Stimulated activated memory B cell treated with anti-CD40 and anti-IgM and Interleukin-4, amounts not matched to agents 10 μg/mL and 1 μg/mL and 100 μg/mL, for 72 hours (primary cell): ENCODE measurements at places on chromosomes 3 and 15.

GRCh38 chr3:30012941-30013543 lies 593.4 kb upstream of the TGFBR2 start:
- ATAC-seq, result no peak

DNA sequence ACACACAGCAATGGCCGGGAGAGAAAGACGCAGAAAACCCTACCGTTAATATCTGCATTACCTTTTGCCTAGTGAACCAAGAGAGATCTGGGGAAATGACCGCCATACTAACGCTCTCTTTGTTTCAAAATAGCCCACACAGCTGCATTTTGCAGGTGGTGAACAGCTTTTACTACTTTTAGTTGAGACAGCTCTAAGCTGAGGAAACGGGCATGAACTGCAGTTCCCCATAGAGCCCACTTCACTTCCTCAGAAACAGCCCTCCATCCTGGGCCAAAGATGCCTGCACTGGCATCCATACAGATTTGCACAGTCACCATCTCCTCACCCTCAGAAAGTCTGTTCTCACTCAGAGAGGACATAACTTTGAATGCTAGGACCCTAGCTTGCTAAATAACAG lies 45.0 kb downstream of the ZNF860 start:
- ATAC-seq, result peak; percentile 83

GRCh38 chr3:127899766-127900165 lies 15.3 kb upstream of the KBTBD12 start:
- ATAC-seq, result no peak

DNA sequence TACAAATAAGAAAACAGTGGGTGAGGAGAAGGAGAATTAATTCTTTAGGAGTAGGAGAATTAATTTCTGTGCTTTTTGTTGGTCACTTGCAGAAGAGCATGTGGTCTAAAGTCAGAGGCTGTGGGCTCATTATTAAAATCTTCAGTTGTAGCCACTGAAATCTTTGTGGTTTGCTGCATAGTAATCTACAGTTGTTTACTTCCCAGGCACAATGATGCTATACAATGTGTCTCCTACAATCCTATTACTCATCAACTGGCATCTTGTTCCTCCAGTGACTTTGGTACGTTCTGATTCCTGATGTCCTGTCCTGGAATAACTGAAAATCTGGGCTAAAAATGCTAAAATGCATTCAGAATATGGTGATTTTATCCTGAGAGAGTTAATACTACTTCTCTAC lies 21.0 kb downstream of the IFT122 start:
- ATAC-seq, result no peak

DNA sequence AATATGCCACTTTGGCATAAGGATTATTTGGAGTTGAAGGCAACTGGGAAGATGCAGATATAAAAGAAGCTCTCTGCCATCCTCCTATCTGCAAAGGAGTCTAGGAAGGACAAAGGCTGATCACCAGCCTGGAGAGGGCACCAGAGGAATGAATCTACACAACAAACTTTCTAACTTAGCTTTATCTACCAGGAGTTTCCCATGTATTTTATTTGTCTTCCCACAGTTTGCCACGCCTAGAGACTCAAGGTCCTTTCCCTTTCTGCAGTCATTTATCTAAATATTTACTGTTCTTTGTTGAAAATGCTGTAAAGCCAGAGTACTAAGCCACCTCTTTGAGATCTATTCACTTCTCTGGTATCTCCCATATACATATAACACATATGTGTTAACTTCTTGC lies 32.2 kb downstream of the GPR176 start:
- ATAC-seq, result no peak

GRCh38 chr3:194931347-194931746 lies 245.7 kb downstream of the FAM43A start:
- no peak for ATAC-seq

DNA sequence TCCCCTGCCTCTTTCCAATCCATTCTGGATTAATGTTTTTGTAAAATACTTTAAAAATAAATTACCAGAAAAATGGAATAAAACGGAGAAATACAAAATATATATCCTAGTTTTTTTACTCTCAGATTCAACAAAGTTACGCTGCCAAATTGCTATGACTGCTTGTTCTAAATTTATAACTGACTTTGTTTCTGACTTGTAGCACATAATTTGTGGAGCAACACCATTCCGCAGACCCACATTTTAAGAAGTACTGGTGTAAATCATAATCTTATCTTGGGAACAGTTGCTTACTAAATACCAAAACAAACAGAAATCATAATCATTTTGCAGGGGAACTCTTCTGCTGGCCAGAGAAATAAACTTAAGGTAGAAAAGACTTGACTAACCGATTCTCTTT lies 339.4 kb upstream of the CBLB start:
- no peak for ATAC-seq

DNA sequence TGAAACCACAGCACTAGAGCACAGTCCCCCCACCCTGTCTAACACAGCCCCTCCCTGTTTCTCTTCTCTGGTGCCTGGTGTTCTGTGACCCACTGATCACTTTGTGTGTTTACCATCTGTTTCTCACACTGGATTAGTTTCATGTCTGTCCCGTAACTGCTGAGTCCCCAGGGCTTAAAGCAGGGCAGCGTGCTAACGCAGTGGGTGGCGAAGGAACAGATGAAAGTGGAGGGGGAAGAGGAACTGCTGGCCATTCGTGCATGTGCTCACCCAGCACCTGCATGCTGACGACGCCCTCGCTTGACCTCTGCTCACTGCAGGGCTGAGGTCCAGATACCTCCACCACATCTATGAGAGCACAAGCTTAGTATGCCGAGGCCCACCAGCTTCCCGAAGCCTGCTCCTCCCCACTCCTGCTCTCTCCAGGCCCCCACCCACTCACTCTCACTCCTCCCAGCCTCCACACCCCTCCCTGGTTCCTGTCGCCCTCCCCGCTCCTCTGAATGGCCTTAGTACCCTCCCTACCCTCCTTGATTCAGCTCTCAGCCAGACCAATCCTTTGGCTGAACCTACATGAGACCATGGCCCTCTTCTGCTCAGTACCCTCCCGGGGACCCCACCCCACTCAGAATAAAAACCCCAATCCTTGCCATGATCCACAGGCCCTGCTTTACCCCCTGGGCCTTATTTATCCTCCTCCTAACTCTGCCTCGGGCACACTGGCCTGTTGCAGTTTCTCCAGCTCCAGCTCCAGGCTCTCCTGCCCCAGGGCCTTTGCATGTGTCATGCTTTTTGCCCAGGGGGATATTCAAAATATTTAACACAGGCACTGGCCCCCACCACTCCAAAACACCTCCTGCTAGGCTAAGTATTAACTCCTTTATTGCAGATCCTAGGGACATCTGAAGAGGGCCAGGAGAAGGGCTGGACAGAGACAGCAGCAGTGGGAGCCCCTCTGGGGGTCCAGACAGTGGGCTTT lies 15.1 kb upstream of the IQSEC1 start:
- peak; percentile 81 for ATAC-seq

- no peak for ATAC-seq
Measured at GRCh38 chr15:45759936-45760335, 125.1 kb downstream of the SQOR start.

DNA sequence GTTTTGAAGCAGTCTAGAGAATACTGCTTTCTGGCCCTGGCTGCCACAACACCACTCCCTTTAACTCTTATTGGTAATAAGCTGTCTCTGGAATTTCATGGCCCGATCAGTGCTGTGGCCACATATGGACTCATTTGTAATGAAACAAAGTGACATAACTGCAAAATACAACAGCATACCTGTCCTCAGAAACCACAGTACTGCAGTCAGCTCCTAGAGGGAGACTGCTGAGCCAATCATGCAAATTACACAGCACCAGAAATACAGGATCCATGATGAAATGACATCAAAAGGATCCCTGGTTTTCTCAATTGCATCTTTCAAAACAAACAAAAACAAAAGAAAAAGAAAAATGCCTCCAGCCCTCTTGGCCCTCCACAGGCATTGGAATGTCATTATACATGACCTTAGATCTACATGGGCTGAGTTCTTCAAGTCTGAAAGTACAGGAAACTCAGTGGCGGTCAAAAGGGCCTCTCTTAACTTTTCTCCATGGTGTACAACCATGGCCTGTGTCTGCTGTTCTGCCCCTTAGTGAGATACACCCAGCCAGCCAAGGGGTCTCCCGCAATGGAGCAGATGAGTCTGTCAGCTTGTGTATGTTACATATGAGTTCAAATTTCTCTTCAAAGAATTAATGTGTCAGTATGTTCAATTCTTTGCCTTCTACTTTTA lies 24.9 kb upstream of the KBTBD12 start:
- peak; percentile 69 for ATAC-seq

DNA sequence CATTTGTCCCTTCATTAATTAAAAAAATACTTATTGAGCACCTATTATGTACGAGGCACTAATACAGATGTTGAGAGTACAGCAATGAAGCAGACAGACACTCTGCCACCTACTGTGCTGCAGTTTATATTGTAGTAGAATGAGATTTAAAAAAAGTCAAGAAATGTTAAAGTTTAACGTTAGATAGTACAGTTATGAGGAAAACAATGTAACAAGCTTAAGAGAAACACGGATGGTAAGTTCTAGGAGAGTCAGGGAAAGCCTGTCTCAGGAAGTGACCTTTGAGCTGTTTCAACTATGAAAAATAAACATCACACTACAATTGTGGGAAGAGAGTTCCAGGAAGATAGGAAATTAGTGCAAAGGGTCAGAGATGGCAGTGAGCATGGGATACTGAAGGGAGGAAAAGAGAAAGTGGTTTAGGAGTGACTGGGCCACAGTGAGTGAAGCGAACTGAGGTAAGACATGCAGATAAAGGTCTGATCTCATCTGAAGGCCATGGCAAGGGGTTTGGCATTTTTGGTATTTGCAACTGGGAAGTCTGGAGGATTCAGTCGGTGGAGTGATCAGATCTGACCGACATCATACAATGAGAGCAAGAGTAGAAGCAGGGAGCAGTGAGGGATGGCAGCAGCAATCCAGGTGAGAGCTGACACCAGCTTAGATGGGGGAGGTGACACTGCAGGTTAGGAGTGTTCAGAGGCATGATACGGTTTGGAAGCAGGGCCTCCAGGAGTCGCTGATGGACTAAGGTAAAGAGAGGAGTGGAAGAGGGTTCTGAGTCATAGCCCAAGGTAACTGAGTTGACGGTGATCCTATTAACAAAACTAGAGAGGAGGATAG lies 28.5 kb downstream of the PLSCR4 start:
- ATAC-seq, result peak; percentile 27

DNA sequence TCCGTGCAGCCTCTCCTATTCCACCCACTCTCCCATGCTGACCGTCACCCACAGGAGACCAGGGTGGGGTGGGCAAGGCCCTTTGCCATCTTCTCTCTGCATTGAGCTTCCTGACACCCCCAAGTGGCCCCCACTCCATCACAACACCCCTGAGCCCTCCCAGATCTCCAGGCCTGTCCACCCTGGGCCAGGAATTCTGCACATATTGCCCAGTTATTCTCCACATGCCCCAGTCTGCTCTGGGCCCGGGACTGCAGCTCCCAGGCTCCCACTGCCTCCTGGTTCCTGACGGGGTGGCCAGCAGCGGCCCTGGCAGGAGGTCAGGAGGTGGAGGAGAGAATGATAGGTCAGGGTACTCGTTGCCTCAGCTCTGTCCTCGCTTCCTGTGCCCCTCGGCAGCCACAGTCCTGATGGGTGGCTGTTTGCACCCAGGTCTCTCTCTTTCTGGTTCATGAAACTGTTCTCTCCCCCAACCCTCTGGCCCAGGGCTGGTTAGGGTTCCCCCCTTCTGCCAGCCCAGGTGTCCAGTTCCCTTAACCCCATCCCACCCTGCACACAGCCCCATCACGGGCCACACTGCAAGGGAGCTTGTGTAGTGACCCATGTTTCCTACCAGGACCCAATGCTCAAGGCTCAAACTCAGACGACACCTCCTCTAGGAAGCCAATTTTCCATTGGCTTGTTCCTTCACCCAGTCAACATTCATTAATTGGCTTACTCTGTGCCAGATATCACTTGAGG lies 47.3 kb downstream of the IQSEC1 start:
- ATAC-seq, result no peak

- ATAC-seq, result no peak
Measured at GRCh38 chr15:77527164-77527778, 105.4 kb downstream of the LINGO1 start.

GRCh38 chr15:66670175-66670574 lies 31.9 kb upstream of the SMAD6 start:
- no peak for ATAC-seq

GRCh38 chr3:175307642-175308041 lies 448.5 kb downstream of the NAALADL2 start:
- no peak for ATAC-seq

- ATAC-seq, result no peak
Measured at GRCh38 chr15:67146234-67146633, 80.8 kb downstream of the SMAD3 start.

- no peak for ATAC-seq
Measured at GRCh38 chr3:25291481-25291905, 136.6 kb upstream of the RARB start.

- ATAC-seq, result no peak
Measured at GRCh38 chr3:195066441-195066841, 204.5 kb downstream of the XXYLT1 start.

- no peak for ATAC-seq
Measured at GRCh38 chr3:70736009-70736408, 423.6 kb upstream of the MDFIC2 start.

DNA sequence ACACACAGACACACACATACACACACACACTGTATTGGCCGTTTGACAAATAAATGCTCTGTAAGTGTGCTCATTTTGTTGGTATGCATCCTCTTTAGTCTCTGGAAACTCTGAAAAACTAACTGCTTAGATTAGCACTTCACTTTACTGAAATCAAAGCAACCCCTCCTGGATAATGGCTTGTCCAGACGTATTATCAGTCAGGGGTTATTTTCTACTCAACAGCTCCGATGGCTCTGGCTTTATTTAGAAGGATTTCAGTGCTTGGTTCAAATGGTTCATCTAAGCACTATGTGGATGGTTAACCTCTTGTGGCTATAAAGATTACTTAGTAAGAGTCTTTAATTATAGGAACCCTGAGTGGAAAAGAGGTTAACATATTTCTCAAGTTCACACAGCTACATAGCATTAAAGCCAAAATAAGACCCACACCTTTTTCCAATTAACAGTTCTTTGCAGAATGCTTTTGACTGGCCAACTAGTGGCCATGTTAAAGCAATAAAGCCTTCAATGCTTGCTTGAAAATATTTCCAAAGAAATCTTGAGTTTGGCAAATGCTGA lies 516.1 kb upstream of the NAALADL2 start:
- no peak for ATAC-seq

DNA sequence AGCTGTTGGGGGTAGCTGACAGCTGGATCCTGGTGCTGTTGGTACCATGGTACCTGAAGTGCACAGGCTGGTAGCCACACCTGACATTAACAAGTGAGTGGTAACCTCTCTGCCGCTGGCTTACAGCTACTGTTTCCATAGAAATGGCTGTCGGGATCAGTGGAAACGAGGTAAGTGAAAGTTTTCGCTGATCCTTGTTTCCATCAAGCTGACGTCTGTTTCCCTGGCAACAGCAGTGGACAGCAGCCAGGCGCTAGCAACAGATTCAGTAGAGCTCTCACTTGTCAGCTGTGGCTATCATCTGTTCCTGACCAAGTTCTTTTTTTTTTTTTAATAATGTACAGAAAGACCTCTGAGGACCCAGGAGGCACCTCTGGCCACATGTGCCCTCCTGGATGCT lies 166.2 kb downstream of the CHDH start:
- ATAC-seq, result no peak

GRCh38 chr3:192889679-192890078 lies 28.0 kb downstream of the MB21D2 start:
- ATAC-seq, result no peak

GRCh38 chr15:87781959-87782625 lies 474.4 kb downstream of the NTRK3 start:
- ATAC-seq, result no peak

- ATAC-seq, result no peak
Measured at GRCh38 chr15:92600856-92601255, 54.7 kb downstream of the FAM174B start.

GRCh38 chr15:64847448-64847847 lies 5.7 kb downstream of the PLEKHO2 start:
- ATAC-seq, result no peak

GRCh38 chr3:33826688-33827087 lies 28.3 kb downstream of the PDCD6IP start:
- no peak for ATAC-seq
